ENCODE measurements at places on chromosomes 16 and 17.

DNA sequence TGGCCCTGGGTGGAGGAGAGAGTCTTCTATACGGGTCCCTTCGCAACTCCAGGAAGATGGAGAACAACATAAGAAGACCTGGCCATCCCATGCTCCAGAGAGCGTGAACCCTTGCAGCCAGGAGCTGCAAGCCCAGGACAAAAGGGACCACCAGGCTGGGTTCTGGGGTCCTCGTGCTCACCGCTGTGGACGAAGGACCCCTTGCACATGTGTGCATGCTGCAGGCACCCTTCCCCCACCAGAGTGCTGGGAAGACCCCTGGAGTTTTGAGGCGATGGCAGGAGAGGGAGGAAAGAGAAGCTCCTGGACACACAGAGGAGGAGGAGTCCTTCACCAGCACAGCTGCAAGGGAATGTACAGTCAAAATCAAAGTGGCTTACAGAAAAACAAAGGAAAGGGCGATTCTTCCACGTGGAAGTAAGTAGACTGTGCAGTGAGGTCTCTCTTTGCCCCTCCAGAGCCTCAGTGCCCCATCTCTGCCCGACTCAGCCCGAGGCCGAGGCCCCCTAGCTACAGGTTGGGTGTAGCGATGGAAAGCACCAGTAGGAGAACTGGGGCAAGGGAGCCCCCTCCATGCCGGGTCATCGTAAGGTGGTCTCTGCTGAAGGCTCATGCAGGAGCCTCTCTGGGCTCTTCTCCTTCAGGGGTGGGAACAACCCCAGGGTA is 51.3 kb downstream of the PIMREG start:
- no peak for DNase-seq

- peak; percentile 65 for DNase-seq
Measured at GRCh38 chr17:78313735-78314648, 45.9 kb downstream of the SOCS3 start.

DNA sequence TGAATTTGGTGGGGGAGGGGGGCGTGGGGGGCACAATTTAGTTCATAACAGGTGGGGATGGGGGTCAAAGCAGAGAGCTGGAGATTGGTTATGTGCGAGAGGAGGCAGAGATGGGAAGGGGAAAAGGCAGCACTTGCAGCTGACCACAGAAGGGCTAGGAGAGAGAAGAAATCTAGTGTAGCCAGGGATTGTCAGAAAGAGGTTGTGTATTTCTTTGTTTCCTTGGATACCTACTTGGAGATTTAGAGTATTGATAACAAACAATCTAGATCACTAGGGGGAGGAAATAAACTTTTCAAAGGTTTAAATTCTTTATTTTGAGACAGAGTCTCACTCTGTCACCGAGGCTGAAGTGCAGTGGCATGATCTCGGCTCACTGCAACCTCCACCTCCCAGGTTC is 47.1 kb upstream of the YPEL2 start:
- no peak for DNase-seq

DNA sequence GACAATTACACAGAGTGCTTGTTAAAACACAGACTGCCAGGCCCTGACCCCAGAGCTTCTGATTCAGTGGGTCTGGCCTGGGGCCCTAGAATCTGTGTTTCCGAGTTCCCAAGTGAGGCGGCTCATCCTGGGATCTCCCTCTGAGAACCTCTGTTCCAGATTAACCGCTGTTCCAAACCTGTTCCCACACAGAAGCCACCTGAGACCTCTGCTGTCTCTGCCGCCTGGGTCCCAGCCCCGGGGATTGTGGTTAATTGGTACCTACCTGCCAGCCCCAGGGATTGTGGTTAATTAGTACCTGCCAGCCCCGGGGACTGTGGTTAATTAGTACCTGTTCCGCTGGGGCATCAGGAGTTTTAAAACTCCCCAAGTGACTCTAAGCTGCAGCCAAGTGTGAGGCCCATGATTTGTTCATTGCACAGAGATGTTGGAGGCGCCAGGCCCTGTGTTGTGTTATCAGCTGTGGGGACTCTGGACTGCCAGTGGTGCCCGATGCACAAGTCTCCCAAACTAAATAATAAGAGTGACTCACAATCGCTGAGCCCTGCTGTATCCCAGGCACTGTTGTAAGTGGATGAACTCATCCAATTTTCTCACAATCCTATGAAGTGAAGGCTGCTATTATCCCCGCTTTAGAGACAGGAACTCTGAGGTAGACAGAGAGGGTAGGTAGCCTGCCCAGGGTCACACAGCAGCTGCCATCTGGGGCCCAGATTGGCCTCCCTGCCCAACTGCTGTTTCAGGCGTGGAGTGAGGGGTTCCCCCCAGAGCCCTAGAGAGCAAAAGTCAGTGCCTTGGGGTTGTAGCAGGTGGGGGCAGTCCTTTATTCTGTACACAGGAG is 219.7 kb downstream of the IRF8 start:
- no peak for DNase-seq

DNA sequence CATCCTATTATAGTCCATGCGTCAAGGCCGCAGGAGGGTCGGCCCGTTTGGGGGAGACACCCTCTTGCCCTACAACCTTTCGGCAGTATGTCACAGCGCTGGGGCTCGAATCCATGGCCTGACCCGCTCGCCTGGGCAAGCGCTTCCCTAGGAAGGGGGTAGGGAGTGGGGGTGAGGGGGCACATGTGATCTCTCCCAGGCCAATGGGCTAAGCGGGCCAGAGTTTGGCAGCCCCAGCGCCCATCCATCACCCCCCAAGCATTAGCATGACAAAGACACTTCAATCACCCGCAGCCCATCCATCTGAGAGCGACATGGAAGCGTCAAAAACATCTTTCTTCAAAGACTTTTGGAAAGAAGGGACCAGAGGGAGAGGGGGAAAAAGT is at the start of gene HOXB1:
HOXB1 (minus strand) TSS at position 125 of the 386 bp plus-strand sequence; CDS start at position 18, 107 bp downstream.
- DNase-seq = no peak

DNA sequence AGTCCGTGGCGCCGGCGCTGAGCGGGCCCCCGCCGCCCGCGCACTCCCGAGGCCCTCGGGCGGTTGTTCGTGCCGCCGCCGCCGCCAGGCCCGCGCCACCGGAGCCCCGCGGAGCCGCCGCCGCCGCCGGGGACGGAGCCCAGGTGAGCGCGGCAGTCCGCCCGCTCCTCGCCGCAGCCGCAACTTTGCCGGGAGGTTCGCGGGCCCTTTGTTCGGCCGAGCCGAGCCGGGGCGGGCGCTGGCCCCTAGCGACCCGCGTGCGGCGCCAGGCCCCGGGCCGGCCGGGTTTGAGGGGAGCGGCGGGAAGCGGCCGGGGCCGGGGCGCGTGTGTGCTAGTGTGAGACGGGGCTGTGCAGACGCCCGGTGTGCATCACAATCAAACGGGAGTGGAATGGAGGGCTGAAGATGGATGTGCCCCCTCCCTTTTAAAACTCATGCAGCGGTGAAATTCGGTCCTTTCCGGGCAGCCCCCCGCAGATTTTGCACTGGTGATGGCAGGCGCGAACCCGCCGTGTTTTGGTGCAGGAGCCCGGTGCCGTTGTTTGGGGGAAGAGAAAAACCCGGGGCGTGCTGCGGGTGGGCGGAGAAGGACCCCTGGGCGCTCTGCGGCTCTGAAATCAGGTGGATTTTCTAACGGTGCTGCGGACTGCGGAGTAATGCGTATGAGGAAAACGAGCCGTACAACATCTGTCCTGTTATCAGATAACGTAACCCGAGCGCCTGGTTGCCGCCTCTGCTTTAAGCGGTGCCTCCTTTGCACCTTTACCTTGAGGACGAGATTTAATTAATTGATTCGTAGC is 823 bp downstream of the TNRC6C start:
- DNase-seq = peak; percentile 25

- DNase-seq = no peak
Measured at GRCh38 chr17:80783971-80784370, 207.7 kb upstream of the CHMP6 start.

DNA sequence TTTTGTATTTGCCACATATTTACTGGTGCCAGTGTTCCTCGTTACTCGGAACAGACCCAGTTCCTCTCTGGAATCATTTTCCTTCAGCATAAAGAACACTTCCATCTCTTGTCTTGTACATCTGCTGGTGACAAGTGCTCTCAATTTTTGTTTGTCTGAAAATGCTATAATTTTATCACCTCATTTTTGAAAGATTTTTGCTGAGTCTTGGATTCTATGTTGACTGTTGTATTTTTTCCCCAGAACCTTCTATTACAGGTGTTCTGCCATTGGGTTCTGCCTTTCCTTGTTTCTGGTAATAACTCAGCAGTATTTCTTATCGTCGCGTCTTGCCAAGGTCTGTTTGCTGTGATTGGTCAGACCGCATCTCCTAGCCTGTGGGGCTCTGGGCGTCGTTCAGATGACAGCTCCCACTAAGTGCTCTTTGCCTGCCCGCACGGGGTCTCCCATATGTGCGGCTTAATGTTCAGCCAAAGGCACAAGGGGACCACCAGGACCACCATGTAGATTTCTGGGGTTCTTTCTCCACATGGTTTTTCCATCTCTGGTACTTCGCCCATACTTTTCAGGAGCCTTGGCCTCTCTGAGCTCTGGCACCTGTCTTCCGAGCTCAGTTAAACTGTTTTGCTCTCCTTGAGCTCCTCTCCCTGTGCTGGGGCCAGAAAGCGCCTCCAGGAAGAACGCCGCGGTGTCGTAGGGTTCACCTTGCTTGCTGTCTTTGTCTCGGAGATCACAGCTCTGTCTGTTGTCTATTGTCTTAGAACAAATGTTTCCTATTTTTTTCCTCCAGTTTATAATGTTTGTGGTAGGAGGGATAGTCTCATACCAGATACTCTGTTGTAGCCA is 80.0 kb downstream of the METRNL start:
- DNase-seq = no peak

DNA sequence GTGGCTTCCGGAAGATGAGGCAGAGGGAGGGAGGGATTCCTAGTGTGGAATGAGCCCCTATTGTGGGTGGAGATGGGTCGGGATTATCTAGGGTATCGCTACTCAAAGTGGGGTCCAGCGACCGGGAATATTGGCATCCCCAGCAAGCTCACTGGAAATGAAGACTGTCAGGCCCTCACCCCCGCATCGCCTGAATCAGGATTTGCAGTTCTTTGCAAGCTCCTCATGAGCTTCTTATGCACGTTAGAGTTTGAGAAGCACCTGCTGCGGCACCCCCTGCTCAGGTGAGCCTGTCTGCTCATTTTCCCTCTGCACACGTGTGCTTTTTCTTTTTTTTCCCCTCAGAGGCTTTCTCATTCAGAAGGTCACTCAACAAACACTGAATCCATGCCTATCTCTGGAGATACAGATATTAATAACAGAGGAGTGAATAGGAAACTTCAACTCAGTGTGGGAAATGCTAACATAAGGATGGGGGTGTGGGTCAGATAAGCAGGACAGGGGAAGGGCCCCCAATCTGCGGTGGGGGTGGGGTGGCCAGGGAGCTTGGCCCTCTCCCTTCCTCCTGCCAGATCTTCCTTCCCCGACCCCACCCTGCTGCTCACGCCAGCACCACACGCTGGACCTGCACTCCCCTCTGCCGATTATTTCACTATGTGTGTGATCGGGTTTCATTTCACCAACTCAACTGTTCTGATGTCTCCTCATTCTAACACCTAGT is 67.7 kb upstream of the NFAT5 start:
- DNase-seq = no peak

DNA sequence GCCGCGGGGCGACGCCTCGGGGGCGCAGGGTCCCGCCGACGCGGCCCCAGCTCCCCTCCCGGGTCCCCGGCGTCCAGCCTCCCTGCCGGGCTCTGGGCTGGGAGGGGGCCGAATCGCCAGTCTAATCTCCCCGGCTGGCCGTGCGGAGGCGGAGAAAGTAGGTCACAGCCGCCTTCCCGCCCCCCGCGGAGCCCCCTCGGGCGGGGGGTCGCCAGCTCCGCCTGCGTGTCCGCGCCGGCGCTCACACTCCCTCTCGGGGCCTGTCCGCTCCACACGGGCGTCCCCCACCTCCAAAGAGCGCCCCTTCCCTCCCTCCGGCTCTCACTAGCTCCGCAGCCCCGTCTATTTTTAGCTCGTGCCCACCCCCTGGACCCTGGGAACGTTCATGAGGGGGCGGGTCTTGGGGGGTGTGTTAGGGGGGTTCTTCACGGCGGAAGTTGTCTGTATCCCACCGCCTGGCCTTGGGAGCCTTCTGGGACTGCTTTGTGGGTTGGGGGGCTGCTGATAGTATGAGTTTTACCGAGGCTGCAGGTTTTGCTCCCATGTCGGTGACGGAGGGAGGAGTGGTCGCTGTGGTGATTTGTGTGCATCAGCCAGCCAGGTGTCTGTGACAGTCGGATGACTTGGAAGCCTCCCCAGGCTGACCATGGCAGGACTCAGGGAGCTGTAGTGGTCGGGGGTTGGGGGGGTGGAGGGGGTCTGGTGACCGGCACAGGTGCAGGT is 1.1 kb downstream of the ATP1B2 start:
- DNase-seq = peak; percentile 7

- DNase-seq = no peak
Measured at GRCh38 chr17:2083613-2084035, 28.7 kb downstream of the HIC1 start.

DNA sequence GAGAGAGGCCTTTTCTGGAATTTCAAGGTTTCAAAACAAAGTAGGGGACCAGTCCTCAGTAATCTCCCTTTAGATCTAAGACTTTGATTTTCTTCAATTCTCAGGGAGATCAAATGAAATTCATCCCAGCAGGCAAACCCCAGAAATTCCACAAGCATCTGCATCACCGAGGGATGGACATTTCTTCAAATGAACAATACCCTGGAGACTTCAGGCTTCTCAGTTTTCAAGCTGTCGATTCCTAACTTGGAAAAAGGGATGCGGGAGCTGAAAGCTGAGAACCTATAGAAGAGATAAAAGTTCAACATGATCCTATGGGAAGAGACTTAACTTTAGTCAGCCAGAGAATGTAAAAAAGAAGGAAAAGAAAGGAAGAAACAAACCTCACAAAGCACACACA is 296.9 kb upstream of the CDH5 start:
- no peak for DNase-seq

DNA sequence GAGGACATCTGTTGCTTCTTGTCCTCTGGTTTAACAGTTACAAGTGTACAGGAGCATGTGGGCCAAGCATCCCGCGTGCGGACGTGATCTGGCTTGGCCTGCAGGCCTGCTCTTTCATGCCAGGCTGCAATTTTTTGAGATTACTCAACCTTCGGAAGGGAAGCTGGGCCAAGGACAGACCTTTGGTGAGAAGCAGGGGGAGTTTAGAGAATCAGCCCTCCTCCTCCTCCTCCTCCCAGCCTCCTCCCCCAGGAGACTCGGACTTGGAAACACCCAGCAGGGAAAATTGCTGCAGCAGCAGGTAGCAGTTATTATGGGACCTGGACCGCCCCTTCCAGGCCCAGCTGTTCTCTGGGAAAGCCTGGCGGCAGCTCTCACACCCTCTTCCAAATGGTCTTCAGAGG is 5.1 kb upstream of the KLHL36 start:
- no peak for DNase-seq

GRCh38 chr16:2343211-2343610 is 2.7 kb upstream of the ABCA3 start:
- no peak for DNase-seq

DNA sequence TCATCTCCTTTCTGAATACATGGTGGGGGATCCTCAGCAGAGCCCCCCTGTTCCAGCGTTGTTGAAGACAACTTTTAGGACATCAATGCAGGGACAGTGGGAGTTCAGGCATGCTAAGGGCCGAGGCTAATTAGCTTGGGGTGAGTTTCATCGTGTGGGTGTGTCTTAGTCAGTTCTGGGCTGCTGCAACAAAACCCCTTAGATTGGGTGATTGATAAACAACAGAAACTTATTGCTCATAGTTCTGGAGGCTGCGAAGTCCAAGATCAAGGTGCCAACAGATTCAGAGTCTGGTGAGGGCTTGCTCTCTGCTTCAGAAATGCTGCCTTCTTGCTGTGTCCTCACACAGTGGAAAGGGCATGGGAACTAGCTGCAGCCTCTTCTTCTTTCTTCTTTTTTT is 214.0 kb downstream of the NTN1 start:
- DNase-seq = no peak

- no peak for DNase-seq
Measured at GRCh38 chr17:65297384-65297783, 160.2 kb downstream of the RGS9 start.
